Osteoblast (primary cell): ENCODE measurements at places on chromosomes 2 and 18. TPM values are rescaled to one million over a fixed set of nuclear protein-coding genes. Genes with fewer than 3 reads are reported as not detected.
A peak's percentile ranks its signal among the peaks of the same experiment; 100 is the strongest.

TNFRSF11A gene
- under 0.01 TPM in 2 replicates for total RNA-seq

GRCh38 chr18:63648241-63648640 is 4.2 kb upstream of the SERPINB4 start:
- DNase-seq = no peak

- no peak for DNase-seq
Measured at GRCh38 chr2:3280197-3280596, 97.4 kb downstream of the EIPR1 start.

- DNase-seq = no peak
Measured at GRCh38 chr2:206535260-206535986, 92.1 kb downstream of the ADAM23 start.

- no peak for DNase-seq
Measured at GRCh38 chr18:23800902-23801301, 111.6 kb downstream of the LAMA3 start.

DNA sequence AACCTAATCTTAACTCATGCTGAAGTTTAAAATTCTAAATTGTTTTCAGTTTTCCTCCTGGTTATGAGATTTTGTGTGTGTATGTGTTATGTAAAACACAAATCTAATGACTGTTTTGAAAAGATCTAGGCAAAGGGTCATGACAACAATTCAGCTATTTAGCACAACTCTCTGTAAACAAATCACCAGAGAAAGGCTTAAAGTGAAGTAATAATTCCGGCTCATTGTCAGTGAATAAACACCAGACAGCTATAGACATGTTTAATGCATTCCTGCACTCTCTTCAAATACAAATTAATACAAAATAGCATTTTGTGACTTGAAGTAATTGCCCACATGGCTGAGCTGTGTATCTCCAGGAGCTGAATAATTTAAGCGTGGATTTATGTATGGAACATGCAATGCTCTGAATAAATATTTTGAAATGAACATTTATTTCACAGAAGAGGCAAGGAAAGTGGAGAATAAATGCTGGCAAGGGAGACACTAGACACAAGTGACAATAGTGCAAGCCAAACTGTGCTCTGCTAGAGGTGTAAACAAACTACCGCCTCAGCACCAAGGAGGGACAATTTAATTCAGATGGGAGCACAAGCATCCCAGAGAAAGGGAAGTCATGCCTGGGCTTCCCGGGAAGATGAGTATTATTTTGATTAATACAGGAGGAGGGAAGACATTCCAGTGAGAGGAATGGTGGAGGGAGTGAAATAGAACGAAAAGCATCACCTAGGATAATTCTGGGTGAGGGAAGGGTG is 133.6 kb upstream of the XPO1 start:
- no peak for DNase-seq

HOXD12 gene
- not detected in 2 replicates for total RNA-seq

GDF7 gene
- total RNA-seq = under 0.01 TPM in 1 of 2 replicates, not detected in the other

DNA sequence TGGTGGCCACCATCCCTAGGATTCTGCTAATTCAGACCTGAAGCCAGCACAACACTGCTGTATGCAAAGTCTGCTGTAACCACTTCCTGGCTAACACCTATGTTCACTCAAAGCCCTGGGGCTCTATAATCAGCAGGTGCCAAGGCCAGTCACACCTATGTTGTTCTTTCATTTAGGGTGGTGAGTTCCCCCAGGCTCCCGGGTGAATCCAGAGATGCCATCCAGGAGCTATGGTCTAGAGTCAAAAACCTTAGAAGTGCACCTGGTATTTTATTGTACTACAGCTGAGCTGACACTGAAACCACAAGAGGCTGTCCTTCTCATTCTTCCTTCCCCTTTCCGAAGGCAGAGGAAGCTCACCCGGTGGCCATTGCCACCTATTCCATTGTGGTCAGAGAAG is 46.2 kb upstream of the CCDC141 start:
- no peak for DNase-seq

DNA sequence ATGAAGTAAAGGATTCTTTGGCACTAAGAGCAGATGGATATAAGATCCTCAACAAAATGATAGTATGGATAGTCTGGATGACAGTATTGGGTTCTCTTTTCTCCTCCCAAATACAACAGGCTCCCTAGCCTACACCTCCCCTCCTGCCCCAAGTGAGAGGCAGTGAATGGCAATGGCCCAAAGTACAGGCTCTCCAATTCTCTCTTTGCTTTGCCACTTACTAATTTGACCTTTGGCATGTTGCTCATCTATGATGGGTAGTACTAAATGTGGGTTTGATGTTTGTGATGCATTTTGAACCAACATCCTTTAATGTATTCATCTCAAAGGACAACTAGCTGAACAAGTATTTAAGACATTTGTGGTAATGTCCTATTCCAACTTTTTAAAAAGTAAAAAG is 65.9 kb downstream of the EIF5B start:
- DNase-seq = peak; percentile 47

- DNase-seq = no peak
Measured at GRCh38 chr2:83844490-83844889, 614.6 kb downstream of the SUCLG1 start.

GRCh38 chr2:168614172-168615018 is 158.3 kb downstream of the CERS6 start:
- no peak for DNase-seq

- DNase-seq = peak; percentile 42
Measured at GRCh38 chr2:10271946-10272345, 30.8 kb upstream of the HPCAL1 start.

GRCh38 chr18:23357996-23358594 is 95.0 kb upstream of the RIOK3 start:
- no peak for DNase-seq

- DNase-seq = peak; percentile 17
Measured at GRCh38 chr2:134663451-134664450, 55.0 kb downstream of the TMEM163 start.

- no peak for DNase-seq
Measured at GRCh38 chr2:182740701-182741100, 24.6 kb downstream of the DNAJC10 start.

FRZB gene
- 0.29 and 0.36 TPM in 2 replicates for total RNA-seq

DYNAP gene
- total RNA-seq = not detected in 2 replicates

GRCh38 chr2:17706845-17707244 is 46.8 kb downstream of the SMC6 start:
- no peak for DNase-seq

DNA sequence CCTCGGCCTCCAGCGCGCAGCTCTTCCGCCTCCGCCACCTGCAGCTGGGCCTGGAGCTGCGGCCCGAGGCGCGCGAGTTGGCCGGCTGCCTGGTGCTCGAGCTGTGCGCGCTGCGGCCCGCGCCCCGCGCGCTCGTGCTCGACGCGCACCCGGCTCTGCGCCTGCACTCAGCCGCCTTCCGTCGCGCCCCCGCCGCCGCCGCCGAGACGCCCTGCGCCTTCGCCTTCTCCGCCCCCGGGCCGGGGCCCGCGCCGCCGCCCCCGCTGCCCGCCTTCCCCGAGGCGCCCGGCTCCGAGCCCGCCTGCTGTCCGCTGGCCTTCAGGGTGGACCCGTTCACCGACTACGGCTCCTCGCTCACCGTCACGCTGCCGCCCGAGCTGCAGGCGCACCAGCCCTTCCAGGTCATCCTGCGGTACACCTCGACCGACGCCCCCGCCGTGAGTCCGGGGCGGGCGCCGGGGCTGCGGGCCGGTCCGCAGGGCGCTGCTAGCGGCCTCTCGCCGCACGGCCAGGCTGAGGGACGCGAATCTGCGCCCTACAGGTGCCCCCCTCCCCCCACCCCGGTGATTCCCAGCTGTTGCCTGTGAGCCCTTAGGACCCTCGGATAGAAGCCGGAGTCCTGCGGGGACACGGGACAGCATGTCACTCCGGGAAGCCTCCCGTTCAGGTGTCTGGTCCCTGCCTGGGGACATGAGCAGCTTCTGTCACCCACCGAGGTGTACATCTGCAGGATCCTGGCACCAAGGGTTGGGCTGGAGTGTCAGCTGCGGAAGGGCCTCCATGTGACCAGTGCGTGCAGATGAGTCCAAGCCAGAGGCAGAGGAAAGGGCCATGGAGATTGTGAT is 616 bp downstream of the RNPEPL1 start:
- peak; percentile 96 for DNase-seq

DNA sequence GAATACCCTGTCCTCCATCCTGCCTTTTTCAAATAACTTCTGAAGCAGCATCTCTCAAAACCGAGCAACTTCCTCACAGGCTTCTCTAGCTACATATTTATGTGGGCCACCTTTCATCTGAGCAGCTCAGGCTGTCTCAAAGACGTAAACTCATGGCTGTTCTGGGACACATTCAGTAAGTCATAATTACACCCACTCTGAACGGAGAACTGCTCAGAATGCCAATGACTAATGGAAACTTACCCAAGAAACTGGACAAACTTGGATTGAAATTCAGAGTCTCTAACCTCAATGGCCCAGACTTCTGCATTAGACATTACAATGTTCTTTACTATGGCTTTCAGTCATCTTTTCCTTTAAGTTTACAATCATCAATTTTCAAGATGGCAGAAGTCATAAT is 145.2 kb downstream of the RAD51AP2 start:
- peak; percentile 75 for DNase-seq

STEAP3 gene
- total RNA-seq = 27.4 and 40.9 TPM in 2 replicates

DNA sequence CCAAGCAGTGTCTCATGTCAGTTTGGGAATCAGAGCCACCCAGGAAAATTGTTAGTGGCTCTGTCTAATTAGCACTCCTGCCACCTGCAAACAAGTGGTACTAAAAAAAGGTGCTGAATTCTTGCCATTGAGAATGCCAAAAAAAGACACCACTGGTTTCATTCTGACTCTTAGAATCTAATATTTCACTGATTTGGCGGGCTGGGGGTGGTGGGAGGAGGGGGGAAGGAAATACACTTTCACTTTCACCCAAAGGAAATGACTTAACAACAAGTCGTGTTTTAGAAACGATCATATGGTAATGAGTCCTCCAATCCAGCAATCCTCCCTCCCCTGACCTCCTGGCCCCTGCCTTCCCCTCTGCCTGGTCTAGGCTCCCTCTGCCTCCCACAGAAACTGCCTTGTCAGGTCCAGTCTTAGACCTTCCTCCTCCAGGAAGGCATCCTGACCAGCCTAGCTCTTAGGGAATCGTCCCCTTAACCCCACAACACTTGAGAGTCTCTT is 4.4 kb upstream of the KLHL29 start:
- no peak for DNase-seq

ICA1L gene
- 8.7 and 12.1 TPM in 2 replicates for total RNA-seq

DNA sequence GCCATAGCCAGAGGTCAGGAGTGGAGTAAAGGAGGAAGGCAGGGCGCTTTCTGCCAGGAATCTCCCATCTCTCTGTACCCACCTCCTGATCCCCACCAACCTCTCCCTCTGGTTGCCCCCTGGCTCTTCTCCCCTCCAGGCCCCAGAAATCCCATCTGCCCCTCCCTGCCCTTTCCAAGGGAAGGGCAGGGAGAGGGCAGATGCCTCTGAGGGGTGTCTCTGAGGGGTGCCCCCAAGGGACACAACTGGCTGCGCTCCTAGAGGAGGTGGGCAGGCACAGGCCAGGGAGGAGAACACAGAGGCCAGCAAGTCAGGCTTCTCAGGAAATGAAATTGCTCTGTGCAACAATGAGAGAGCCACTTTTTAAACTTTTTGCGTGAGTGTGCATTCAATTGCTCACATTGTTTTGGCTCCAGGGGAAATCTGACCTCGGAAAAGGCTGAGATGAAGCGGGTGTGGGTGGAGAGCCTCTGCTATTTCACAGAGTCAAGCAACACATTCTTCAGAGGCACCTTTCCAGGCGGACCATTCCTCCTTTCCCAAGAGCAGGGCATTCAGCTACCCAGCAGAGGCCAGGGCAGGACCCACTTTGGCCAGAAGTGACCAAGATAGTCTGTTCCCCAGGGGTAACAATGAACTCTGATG is 125.5 kb downstream of the SMAD7 start:
- DNase-seq = peak; percentile 87

COL4A4 gene
- under 0.01 and 0.36 TPM in 2 replicates for total RNA-seq

GKN1 gene
- 0.29 TPM in 1 of 2 replicates, not detected in the other for total RNA-seq

DNA sequence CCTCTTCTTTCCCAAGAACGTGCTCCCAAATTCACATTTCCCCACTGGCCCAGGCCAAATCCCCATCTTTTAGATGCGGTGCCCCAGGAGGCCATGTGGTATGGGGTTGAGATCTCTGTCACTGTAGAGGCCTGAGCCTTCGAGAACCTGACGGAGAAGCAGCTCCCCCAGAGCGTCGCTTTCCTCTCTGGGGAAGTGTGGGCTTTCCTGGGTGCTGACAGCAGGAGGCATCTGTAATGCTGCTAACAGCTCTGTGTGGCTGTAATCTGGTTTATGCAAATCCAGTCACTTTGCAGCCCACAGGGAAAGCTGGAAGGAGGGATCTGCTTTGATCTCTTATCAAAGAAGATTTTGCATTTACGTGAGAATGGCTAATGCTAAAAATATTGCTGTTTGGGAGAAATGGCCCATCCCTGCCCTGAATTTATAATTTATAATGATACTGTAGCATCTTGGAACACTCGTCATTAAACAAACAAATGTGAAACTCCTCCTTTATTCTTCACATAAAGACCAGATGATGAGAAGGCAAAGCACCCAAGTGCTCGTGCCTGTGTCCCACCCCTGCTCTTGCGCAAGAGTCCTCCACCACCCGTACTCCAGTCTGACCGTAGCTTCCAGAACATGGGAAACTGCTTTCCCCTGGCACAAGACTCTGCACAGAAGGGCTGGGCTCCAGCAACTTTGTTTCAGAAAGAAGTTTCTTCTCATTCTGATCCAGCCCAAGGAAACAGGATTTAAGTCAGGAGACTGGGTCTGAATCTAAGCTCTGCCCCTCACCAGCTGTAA is 109.9 kb upstream of the EPC2 start:
- no peak for DNase-seq

GRCh38 chr2:117942551-117942950 is 71.3 kb downstream of the CCDC93 start:
- DNase-seq = no peak
